ENCODE measurements at places on chromosomes 4 and X.

DNA sequence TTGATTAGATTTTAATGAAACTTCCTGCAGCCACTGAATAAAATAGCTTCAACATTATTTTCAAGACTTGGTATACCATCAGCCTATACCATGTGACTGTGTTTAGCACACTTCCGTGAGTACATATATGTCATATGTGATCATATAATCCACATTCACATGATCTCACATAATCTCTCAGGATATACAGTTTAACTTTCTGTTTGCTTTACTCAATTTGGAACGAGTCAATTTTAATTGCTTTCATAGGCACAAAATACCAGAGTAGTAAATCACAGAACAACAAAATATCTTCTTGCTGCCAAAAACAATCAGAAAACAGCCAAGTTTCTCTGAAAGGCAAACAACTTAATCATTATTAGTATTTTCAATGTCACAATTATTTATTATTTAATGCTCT, 731.1 kb upstream of the DIAPH2 start:
- DNase-seq = no peak

- no peak for DNase-seq
These were observed 39.6 kb downstream of the NUDT11 start for GRCh38 chrX:51456814-51457213.

- DNase-seq = no peak
These were observed 21.1 kb downstream of the VSIG4 start for GRCh38 chrX:66018585-66019309.

DNA sequence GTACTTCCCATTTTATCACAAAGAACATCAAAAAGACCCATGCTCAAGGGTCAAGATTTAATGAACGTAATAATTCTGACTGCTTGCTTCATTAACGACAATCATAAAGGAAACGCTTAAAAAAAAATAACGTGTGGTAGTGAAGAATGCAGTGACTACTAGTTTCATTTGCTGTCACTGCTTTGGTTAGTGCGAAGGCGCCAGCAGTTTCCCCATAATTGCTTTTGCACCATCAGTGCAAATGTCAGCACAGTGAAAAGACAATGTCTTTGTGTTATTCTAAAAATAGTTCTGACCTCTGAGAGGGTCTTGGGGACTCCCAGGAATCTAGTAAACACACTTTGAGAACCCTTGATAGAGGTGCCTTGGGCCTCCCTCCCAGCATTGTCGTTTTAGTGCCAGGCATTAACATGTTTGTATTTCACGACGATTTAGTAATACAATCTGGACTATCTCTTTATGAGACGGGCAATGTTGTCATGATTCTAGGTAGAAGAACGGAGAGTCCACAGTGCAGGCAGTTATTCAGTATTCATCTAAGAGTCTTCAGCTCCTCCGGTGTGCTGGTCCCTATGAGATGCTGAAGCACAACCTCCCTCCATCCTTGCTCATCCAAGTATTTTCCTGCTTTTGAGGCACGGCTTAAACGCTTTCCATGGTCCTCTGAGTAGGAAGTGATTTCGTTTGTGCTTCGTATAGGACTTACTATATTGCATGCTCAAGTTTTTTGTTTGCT, 71.0 kb downstream of the AFF1 start:
- peak; percentile 7 for DNase-seq

- no peak for DNase-seq
These were observed 935.4 kb upstream of the GRIA3 start for GRCh38 chrX:122248681-122249080.

- DNase-seq = no peak
These were observed 71.3 kb downstream of the LRBA start for GRCh38 chr4:150943818-150944217.

- DNase-seq = peak; percentile 80
These were observed 982 bp downstream of the PDLIM5 start for GRCh38 chr4:94452476-94453371.

- no peak for DNase-seq
These were observed 388.3 kb downstream of the ADAM29 start for GRCh38 chr4:175306436-175306835.

DNA sequence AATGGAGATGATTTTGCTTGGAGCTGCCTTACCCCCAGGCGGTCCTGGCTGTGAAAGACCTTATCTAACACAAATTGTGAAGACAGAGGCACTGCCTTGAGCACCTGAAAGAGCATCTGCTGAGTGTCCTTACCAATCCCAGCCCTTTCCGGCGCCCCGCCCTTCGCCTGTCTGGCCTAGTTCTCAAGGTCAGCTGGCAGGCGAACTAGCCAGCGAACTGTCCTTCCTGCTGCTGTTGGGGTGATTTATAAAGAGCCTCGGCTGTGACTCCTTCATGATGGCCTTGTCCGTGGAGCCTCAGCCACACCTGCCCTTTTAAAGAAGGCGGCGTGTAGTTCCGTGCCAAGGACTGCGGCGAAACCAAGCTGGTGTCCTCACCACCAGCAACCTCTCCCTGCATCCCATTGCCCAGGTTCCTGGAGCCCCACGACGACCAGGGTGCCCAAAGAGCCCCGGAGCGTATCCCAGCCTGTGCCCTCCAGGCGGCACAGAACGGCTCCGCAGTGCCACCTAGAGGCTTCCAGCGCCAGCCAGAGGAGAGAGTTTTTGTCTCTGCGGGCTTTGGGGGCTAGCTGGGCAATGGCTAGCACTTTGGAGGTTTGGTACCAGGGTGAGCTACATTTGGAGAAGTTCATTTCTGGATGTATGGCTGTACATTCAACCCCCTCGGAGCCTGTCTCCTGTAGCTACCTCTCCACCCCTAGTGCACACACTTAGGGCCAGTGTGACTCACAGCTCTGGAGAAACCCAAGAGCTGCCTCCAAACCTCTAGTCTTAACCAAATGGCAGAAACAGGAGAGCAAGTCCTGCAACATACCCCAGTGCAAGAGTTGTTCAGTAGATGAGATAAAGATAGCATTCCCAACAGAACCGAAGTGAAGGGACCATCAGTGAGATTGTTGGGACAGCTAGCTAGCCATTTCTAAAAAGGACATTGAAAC, 36.8 kb upstream of the VMA21 start:
- peak; percentile 18 for DNase-seq

GRCh38 chrX:43899878-43900815, 17.9 kb upstream of the MAOB start:
- DNase-seq = no peak

- no peak for DNase-seq
These were observed 82.9 kb upstream of the NHS start for GRCh38 chrX:17292111-17292527.

GRCh38 chrX:95903490-95903889, 781.2 kb upstream of the DIAPH2 start:
- peak; percentile 1 for DNase-seq

- DNase-seq = no peak
These were observed 33.3 kb upstream of the LONRF3 start for GRCh38 chrX:118941147-118941546.

- DNase-seq = no peak
These were observed 322.1 kb downstream of the CBLL2 start for GRCh38 chrX:22594766-22595165.

GRCh38 chrX:108426262-108426661, 12.0 kb downstream of the COL4A6 start:
- DNase-seq = no peak

DNA sequence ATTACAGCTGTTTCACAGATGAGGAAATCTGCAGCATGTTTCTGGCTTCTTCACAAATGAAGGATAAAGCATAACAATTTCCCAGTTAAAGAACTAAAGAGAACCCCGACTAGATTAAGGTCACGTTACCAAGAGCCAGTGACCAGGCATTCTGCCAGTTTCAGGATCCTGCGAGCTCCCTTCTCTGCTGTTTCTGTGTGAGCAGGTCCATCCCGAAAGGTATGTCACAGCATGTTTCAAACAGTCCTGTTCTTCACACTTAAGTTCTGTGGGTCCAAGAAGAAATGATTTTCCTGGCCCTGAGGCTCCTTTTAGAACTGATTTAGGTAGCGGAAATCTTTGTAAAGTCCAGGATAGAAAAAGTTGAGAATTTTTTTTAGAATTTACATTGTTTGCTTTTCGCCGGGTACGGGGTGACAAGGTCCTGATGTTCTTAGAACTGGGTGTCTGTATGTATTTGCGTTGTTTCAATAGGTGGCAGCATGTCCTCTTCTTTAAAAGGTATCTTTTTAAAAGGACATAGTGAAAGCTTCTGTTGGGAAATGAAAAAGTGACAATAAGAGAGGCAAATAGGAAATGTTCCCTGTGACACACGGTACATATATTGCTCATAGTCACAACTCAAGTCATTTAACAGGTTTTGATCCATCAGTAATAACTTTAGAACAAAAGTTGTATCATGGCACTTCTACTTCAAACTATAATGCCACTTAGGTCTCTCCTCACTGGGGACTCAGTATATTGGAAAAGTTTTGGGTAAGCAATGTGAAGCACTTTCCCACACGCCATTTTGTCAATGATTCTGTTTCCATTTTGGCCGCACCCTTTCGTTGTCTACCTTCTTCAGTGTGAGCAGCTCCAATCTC, 18.4 kb downstream of the IL21 start:
- DNase-seq = peak; percentile 71

DNA sequence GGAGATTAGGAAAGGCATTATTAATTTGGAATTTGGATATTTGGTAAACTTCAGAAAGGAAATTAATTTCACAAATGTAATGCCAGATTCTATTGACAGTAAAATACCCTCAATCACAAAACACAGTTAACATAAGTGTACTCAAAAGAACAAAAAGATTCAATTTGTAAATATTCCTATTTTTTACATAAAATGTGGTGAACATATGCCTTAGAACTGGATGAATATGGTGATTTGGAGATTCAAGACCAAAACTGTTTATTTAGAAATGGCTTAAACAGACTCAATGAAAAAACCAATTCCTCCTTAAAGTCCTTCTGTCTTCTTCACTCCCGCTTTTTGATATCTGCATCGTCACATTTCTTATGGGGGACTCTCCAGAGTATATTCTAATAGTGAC, 417.6 kb upstream of the TENM3 start:
- DNase-seq = no peak

DNA sequence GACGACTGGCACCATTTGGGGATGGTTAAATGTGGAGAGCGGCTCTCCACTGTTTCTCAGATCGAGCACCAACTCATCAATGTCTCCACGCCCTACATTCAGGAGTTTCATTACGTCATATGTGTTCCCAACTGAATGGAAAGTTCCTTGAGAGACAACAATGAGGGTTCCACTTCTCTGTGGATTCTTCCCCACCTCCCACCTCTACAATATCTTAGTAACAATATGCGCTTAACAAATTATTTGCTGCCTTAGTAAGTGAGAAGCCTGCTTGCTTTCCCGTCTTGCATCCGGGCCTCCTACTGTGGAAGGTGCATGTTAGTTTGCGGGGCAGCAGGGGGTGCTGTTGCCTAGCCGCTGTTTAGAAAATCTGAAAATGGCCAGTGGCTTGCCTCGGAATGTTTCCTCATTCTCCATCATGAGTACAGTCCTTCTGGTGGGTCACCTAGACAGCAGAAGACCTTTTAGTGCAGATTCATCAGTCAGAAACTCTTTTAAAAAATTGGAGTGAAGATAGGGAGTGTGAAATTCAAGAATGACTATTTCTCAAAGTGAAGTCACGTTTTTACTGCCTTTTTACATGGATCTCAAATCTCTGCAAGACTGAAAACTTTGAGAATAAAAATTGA, 55.7 kb downstream of the PHOX2B start:
- peak; percentile 62 for DNase-seq

- no peak for DNase-seq
These were observed 7.6 kb downstream of the SPIN3 start for GRCh38 chrX:56987741-56988140.

DNA sequence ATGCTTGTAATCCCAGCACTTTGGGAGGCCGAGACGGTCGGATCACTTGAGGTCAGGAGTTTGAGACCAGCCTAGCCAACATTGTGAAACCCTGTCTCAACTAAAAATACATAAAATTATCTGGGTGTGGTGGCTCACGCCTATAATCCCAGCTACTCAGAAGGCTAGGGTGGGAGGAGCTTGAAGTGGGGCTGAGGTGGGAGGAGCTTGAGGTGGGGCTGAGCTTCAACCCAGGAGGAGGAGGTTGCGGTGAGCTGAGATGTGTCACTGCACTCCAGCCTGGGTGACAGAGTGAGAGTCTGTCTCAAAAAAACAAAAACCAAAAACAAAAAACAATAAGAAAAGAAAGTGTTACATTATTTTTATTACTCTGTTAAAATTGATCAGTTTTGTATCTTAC, 1164.4 kb upstream of the IGFBP7 start:
- DNase-seq = peak; percentile 30

- DNase-seq = no peak
These were observed 1081.1 kb upstream of the PABPC4L start for GRCh38 chr4:135282676-135283075.

DNA sequence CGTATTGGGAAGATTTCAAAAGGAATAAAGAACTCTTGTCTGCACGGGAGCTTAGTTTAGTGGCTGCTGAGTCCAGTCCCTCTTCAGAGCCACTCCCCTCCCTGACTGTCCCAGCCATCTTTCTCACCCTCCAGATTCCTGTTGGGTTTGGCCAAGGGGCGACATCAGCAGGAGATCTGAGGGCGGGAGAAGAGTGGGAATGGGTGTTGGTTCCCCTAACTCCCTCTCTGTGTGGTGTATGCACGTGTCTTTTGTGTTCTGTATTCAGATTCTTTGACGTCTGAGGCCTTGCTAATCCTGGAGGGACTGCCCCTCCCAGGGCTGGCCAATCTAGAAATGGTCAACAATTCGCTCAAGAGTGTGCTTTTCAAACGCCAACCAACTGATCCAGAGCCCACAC, 37.4 kb downstream of the CYTL1 start:
- DNase-seq = no peak

DNA sequence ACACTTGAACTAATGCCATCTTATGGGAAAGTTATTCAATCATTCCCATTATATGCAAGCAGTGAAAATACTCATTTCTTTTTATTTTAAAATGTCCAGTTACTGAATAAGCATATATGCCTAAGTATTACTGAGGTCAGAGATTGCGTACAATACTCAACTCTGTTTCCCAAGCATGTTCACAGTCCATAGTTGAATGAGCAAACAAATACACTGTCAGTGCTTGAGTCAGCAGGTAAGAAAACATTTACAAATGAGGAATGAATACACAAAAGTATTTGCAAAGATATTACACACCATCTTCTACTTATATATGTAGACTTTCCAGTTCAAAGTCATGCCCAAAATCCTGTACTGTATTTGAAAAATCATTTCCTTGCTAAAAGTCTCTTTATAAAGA, 74.1 kb downstream of the TSPAN5 start:
- no peak for DNase-seq

GRCh38 chr4:88445252-88445651, 11.7 kb upstream of the HERC5 start:
- no peak for DNase-seq

Data from HT1080 (cell line).